ENCODE measurements at places on chromosomes 12 and 14.

DNA sequence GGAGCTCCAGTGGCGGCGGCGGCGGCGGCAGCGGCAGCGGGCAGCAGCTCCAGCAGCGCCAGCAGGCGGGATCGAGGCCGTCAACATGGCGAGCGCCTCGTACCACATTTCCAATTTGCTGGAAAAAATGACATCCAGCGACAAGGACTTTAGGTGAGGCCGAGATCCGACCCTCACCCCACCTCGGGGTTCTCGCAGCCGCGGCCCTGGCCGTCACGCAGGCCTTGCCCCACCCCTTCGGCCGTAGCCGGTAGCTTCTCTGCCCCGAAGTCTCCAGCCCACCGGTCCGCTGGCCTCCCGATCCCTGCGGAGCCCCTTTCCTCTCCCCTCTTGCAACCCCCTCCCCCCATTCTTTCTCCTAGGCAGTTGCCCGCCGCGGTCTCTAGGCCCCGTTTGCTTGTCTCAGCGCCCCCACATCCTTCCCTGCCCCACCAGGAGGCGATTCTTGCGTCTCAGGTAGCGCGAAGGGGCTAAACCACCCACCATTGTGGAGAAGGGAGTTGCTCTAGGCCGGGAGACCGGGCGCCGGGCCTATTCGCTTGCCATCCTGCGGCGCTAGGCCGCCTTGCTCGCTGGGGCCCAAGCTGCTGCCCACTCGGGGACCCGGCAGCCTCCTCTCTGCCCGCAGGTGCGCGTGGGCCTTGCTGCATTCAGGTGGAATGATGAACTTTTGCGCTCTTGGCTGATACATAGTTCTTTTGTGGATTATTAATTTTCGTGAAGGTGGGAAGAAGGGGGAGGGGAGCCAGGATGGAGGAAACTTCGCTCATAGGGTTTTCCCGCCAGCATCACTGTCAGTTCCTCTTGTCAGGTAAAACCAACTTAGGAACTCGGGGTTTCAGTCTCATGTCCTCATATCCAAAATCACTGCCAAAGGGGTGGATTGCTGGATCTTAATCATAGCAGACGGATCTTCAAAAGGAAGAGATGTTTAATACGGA lies 745 bp downstream of the CAND1 start:
- DNase-seq = peak; percentile 37

- no peak for DNase-seq
Measured at GRCh38 chr12:112978163-112979040, at the start of gene OAS2. Gene OAS2 (plus strand): TSS chr12:112978519. CDS start chr12:112978609, 90 bp downstream.

DNA sequence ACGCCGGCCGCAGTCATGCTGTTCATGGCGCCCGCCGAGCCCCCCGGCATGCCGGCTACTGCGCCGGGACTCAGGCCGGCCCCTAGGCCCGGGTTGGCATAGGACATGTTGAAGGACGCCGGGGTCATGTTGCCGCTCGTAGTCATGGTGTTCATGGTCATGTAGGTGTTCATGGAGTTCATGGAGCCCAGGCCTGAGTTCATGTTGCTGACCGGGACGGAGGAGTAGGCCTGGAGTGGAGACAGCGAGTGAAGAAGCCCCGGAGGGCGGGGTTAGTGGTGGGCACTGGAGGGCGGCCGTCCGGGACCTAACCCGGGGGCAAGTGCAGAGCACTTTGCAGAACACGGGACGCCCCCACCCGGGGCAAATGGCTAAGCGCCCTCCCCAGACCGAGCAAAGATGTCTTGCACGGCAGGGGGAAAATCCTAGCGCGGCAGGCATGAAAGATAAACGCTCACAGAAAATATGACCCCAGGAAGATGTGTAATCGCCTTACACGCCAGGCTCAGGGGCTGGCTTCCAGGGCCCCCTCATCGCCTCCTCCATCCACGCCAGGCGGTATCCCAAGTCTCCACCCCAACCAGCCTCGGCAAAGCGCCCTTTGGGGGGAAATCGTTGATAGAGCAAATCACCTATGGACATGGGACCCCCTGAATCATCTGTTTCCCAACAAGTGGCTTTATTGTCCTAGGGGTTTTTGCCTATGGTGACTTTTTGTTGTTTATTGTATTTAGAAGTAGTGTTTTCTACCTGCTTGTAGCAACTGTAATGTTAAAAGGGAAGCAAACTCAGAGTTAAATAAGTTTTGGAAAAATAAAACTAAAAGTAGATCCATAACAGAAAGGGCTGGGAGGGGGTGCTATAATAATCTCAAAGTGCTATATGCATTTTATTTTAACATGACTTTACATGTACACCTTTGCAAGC lies 2.3 kb downstream of the FOXA1 start:
- DNase-seq = no peak

- no peak for DNase-seq
Measured at GRCh38 chr14:104239185-104239775, 100.9 kb downstream of the KIF26A start.

DNA sequence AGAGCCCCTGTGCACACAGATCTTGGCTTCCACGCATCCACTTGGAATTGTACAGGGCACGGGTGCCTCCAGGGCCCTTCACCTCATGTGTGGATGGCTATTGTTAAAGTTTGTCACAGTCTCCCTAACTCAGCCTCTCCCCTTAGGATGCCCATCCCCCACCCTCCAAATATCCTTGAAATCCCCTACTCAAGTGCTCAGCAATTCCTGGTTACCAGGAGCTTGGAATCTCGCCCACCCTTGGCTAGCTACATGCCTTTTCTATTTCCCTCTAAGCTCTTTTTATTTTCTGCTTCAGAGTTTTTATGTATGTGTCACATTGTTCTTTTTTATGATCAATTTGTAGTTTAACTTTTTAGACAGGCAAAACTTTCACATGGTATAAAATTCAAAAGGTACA lies 13.0 kb upstream of the NR1H4 start:
- DNase-seq = no peak

DNA sequence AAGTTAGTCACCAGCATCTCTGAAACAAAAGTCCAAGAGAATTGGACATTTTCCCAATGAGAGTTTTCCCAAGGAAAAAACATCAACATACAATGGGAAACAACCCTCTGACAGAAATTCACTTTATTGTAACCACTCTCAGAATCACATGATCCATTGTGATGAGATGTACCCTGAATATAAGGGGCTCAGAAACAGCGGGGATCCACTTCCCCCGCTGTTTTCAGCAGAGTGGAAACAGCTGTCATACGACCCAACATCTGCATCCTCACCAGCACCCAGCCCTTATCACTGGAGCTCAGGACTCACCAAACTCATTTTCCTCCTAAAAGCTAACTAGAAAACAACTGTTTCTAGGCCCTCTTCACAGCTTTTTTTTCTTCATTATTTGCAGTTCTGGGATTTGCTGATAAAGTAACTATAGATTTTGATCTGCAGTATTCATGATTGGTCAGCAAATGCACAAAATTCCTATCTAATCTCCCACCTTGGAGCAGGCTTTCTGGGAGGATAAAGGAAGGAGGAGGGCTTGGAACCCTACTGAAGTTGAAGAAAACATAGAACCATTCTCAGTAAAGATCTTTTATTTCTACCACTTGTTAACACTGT lies 31.3 kb downstream of the CORO1C start:
- no peak for DNase-seq

- DNase-seq = no peak
Measured at GRCh38 chr12:24746006-24746671, 202.8 kb downstream of the BCAT1 start.

DNA sequence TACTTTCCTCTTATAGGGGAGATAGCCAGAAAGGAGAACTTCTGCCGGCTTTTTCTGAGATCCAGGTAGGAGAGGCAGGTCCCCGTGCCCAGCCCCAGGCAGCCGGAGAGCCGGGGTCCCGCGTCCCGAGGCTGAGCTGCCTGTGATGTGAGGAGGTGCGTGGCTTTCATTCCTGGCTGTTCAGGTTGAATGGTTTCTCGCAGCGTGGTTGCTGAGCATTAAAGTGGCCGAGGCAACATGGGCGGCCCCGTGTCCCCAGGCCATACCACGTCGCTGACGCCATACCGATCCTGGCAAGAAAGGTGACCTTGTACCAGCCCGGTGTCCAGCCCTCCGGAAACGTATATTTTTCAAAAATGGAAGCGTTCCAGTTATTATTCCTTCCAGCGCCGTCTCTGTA lies 116.7 kb upstream of the MYL2 start:
- no peak for DNase-seq

DNA sequence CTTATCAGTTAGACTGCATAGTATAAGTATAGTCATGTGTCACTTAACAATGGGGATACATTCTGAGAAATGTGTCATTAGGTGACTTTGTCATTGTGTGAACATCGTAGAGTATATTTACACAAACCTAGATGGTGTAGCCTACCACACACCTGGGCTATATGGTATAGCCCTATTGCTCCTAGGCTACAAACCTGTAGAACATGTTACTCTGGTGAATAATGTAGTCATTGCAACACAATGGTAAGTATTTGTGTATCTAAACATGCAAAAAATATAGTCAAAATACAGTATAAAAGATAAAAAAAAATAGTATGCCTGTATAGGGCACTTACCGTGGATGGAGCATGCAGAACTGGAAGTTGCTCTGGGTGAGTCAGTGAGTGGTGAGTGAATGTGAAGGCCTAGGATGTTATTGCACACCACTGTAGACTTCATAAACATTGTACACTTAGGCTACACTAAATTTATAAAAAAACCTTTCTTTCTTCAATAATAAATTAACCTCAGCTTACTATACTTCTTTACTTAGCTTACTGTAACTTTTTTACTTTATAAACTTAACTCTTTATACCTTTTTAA lies 40.3 kb upstream of the ANKS1B start:
- no peak for DNase-seq

GRCh38 chr14:99753225-99754140 lies 39.7 kb upstream of the EML1 start:
- no peak for DNase-seq
